ENCODE measurements at places on chromosomes 3 and 15.

DNA sequence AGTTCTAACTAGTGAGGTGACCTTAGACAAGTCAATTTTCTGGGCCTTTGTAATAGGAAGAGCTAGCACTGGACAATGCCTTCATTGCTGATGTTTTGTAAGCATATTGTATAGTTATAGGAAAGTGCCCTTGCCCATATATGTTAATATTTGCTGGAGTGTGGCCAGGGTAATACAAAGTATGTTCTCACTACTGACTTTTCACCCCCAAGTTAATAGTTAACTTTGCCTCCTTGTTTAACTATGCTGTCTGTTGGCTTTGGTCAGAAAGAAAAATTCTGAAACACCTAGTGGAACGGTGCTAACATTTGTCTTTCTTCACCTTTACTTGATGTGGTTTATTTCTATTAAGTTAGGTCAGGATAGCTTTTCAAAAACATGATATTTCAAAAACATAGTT is 287.4 kb upstream of the CTNNB1 start:
- DNase-seq = no peak

GRCh38 chr3:12994357-12994606 is 78.9 kb downstream of the IQSEC1 start:
- no peak for DNase-seq

GRCh38 chr15:45138814-45139765 is 9.3 kb downstream of the DUOX1 start:
- no peak for DNase-seq

DNA sequence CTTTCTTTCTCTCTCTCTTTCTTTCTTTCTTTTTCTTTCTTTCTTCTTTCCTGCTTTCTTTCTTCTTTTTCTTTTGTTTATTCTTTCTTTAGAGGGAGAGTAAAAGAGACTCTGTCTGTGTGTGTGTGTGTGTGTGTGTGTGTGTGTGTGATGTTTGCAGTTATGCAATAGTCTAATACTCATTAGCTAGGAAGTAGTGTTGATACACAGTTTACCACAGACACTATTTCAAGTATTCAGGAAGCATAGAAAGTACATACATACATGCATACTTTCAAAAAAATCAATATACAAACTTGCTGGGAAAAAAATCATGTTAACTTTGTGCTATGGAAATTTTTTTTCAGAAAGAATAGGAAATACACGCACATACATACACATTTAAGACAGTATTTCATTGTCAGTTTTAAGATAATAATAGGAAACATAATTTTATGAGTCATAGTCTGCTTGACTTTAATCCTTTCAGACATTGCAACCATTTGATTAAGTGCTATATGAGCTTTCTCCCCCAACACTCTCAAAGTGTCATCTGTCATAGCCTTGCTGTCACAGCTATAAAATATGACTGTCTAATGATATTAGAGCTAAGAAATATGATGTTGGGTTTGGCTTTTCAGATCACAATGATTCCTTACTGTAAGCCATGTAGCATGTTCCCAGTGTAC is 74.9 kb upstream of the EPHA3 start:
- DNase-seq = no peak

DNA sequence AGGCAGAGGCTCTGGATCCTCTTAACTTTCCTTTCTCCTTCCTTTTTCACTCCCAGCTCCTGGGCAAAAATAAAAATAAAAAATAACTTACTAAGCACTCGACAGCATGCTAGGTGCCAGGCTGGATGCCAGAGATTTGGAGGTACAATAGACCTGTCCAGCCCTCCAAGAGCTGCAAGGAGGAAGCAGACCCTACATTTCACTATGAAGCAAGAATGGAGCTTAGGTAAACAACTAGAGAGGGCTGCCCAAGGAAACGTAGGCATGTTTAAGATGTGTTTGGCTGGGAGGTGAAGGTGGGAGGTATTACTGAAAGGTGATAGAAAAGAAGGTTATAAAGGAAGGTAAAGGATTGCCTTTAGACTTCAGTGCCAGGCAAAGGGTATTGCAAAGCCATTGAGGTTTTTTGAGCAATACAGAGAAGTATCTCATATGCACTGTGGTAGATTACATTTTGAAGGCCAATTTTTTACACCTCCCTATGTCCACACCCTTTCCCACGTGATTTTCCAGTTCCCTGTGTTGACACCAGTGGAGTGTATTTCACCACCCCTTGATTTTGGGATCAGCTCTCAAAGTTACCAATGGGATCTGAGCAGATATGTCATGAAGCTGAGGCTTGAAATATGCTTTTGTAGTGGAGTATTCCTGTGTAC is 69.1 kb downstream of the DCLK3 start:
- DNase-seq = no peak

GRCh38 chr15:75732809-75733451 is 20.3 kb upstream of the CSPG4 start:
- DNase-seq = peak; percentile 31

DNA sequence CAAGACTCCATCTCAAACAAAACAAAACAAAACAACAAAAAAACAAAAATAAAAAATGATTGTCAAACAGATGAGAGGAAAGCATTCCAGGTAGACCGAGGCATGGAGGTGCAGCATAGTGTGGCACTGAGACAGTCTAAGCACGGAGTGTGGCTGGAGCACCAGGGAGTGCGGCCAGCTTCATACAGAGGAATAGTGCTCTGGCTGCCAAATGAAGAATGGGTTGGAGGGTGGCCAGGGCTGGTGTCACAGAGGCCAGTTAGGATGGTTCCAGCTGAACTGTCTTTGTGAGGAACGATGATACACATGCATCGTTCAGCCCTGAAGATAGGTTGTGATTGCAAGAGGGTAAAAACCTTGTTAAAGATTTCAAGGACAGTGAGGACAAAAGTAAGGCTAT is 28.3 kb downstream of the MITF start:
- no peak for DNase-seq

DNA sequence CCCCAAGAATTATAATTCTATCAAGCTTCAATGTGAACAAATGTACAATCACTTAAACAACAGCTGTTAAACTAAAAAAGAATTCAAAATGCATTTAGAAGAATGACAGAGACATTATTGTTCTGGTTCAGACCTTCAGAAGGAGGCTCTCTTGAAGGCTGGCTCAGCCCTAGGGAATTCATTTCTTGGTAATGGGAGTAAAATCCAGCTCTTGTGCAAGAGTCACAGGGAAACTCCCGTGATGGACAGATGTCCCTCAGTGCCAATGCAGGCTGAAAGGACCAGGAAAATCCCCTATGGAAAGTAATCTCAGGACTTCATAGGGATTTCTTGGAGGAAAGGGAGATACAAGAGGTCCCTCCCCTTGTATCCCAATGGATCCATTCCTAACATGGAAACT is 149.9 kb upstream of the STT3B start:
- DNase-seq = no peak

DNA sequence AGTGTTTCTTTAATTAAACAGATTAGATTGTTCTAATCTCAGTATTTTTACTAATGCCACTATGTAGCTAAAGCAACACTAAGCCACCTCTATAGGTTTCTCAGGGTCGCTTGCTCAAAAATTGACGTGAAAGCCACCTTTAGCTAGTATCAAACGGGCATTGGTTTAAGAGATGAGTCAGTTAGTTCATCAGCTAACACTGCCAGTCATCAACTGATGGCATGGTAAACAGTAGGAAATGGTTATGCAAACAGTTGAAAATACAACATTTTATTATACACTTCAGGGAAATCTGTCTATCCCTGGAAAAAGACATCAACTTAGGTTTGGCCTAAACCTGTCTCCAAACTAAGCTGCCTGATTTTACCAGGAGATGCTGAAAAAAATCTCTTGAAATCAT is 582.3 kb upstream of the NAALADL2 start:
- no peak for DNase-seq

GRCh38 chr15:45179221-45179985 is 8.4 kb downstream of the SHF start:
- DNase-seq = peak; percentile 62

DNA sequence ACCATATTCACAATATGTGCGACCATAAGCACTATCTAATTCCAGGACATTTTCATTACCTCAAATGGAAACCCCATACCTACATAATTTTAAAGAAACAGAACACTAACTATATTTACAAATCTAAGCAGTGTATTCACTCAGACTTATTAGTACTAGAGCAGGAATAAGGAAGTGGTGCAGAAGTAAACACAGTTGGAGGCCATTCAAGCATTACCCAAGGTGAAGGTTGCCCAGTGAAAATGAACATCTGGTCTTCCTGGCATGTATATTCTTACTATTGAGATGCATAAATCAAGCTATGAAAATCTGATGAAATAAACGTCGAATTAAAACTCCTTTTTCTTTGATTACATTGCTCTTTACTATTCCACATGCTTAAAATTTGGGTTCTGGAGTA is 78.9 kb upstream of the TTC14 start:
- DNase-seq = no peak

DNA sequence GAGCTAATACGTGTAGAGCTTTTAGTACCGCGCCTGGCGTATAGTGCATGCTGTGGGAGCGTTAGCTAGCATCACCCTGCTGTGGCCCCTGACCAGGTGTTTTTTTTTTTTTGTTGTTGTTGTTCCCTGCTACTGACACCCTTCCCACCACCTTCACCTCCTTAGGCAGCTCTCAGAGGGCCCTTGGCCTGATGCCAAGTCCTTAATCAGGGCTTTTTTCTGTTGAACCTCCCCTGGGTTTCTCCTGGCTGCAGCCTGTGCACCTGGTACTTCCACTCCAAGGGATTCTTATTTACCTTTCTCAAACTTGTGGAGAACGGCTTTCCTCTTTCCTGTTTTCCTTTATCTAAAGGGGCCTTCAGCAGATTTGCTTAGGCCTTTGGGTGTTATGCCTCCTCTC is 53.3 kb downstream of the SLC7A14 start:
- DNase-seq = no peak

DNA sequence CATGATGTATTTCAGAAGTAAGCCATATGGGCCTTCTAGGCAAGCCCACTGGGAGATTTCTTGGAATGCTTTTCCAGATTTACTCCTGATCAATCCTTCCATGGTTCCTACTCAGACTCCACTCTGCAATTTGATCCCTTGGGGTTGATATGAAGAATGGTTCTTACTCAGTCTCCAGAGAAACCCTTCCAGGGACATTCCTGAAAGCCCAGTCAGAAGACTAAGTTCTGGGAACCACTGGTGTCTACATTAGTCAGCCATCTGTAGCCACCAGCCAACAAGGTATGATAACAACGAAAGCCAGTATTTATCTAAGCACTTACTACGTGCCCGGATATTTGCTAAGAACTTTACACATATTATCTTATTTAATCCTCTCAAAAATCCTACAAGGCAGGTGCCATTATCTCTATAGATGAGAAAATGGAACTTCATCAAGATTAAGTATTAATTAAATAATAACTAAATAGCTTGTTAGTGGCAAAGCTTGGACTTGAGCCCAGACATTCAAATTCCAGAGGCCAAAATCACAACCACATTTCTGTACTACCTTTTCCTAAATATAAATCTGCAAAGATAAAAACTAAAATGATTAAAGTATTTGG is 32.7 kb downstream of the ZNF385D start:
- DNase-seq = no peak

- no peak for DNase-seq
Observed at GRCh38 chr15:67579164-67579563, 36.7 kb downstream of the MAP2K5 start.

GRCh38 chr3:145698749-145699148 is 462.2 kb downstream of the PLOD2 start:
- no peak for DNase-seq

GRCh38 chr3:50606596-50606995 is 5.0 kb downstream of the CISH start:
- DNase-seq = no peak

DNA sequence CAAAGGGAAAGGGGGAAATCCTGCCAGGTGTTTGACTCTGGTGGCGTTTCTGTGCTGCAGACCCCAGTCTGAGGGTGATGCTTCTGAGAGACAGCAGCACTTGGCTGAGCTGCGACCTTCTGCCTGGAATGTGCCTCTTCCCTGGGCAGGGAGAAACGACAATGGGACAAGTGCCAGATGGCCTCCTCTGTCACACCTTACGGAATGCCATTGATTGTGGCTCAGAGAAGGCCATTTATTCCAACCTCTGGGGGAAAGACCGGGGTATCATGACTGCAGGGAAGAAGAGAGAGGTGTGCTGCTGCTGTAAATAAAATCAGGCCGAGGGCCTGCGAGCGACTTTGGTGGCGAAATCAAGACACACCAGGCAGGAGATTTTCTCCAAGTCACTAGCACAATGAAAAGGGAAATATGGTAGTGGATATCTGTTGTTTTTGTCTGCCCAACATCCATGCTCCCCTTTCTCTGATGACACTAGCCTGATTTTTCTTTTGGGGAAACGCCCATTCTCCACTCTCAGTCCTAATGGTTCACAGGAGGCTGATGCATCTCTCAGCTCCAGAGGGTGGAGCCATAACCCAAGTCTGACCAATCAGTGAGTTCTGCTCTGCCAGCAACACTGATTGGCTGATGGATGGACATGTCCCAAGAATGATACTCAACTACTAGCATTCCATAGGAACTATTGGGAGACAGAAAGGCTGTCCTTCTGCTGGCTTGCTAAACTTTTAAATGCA is 336.1 kb downstream of the FOXP1 start:
- DNase-seq = no peak

DNA sequence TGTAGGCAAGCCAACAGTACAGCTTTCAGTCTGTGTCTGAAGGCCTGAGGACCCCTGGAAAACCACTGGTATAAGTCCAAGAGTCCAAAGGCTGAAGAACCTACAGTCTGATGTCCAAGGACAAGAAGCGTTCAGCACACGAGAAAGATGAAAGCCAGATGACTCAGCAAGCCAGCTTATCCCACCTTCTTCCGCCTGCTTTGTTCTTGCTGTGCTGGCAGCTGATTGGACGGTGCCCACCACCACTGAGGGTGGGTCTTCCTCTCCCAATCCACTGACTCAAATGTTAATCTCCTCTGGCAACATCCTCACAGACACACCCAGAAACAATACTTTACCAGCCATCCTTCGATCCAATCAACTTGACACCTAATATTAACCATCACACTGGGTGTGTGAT is 59.0 kb upstream of the PDZRN3 start:
- DNase-seq = no peak

- DNase-seq = no peak
Observed at GRCh38 chr15:101210466-101210865, 41.4 kb downstream of the CHSY1 start.

- DNase-seq = no peak
Observed at GRCh38 chr3:126152458-126152857, 27.9 kb downstream of the ALDH1L1 start.

- DNase-seq = no peak
Observed at GRCh38 chr3:47888986-47889757, 86.2 kb downstream of the DHX30 start.

- DNase-seq = no peak
Observed at GRCh38 chr3:120907659-120908029, 361 bp upstream of the STXBP5L start.

DNA sequence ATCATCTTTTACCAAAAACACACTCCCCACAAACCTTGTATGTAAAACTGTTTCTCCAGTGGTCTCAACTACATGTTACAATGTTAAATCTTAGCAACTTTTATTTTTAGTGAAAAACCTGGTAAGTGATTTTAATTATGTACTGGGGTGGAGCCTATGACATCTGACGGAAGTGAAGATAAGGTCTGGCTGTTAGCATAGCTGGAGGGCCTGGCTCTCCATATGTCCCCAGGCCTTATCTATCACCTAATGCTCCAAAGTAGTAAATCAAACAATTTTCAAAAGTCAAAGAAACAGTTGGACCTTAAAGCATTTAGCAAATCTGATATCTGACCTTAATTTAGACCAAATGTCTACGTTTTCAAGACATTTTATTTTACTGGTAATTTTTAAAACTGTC is 173.6 kb upstream of the SMAD3 start:
- DNase-seq = no peak

Measured in effector CD4-positive, alpha-beta T cell (primary cell).